Adrenal gland (tissue), 19 donors: ENCODE measurements at places on chromosomes 2 and 18.

GRCh38 chr18:1618364-1618763, 713.7 kb downstream of the ADCYAP1 start:
- no peak overlapping the region for H3K4me3 ChIP-seq
- H3K36me3 ChIP-seq: no peaks in the 10 kb centered on the region
- H3K4me1 ChIP-seq: no peaks in the 10 kb centered on the region
- DNase-seq: no peak
- H3K27ac ChIP-seq: no peak overlapping the region
- no peaks in the 10 kb centered on the region for H3K27me3 ChIP-seq

DNA sequence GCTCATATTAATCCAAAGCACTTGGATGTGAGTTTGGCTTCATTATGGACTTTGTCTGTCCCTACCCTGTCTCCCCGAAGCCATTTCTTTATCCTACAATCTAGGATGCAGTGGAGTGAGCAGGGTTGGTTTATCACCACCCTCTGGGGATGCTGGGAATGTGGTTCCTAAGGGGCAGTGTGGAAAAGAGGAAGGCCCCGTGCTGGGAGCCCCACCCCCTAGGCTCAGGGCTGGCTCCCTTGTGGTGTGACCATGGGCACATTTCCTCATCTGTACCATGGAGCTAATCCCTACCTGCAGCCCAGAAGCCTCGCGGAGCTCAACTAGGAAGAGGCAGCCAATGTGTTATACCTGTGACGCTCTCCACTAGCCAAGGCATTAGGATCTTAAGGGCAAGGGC, 92.5 kb downstream of the TGOLN2 start:
- no peaks in the 10 kb centered on the region for H3K27me3 ChIP-seq
- H3K36me3 ChIP-seq: no peaks in the 10 kb centered on the region
- no peak overlapping the region for H3K4me3 ChIP-seq
- H3K4me1 ChIP-seq: peaks cover 4% of the 10 kb centered on the region
- H3K27ac ChIP-seq: no peak overlapping the region

- H3K36me3 ChIP-seq: no peaks in the 10 kb centered on the region
- H3K4me3 ChIP-seq: no peak overlapping the region
- no peak for DNase-seq
Observed at GRCh38 chr2:67524213-67524612, 127.1 kb downstream of the ETAA1 start.

DNA sequence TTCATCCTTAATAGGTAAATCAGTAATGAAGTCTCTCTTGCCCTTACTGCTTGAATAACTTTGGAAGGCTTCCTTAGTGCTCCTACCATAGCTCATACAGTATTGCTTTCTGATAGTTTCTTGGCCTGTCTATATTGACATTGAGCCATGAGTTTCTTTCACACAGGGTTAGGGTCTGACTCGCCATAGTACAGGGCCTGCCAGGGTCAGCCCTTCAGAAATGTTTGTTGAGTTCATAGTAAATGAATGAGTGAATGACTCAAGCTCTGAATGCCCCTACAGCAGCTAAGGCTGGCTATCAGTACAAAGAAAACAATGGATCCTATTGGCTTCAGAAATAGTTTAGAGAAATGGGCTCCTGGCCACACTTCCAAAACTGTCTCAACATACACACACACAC, 65.0 kb upstream of the LRATD1 start:
- no peaks in the 10 kb centered on the region for H3K4me1 ChIP-seq
- no peak overlapping the region for H3K27ac ChIP-seq
- no peaks in the 10 kb centered on the region for H3K27me3 ChIP-seq
- DNase-seq: no peak
- H3K36me3 ChIP-seq: no peaks in the 10 kb centered on the region
